ENCODE measurements at places on chromosomes 7 and 10. TPM values are rescaled to one million over a fixed set of nuclear protein-coding genes. Genes with fewer than 3 reads are reported as not detected.

The NPY4R2 gene
- 0.39 TPM for total RNA-seq

The STRIP2 gene
- total RNA-seq: 1.1 TPM

The ASZ1 gene
- not detected for total RNA-seq

The RBP3 gene
- not detected for total RNA-seq

The UNCX gene
- total RNA-seq: not detected

The ELFN1 gene
- total RNA-seq: 2.1 TPM

The USP54 gene
- total RNA-seq: 70.2 TPM

The SH2D4B gene
- total RNA-seq: not detected

The JAZF1 gene
- 7.7 TPM for total RNA-seq

The VAX1 gene
- total RNA-seq: not detected

The TMEM176A gene
- total RNA-seq: 7.2 TPM

The PLEKHS1 gene
- total RNA-seq: 0.38 TPM

The VGF gene
- 0.59 TPM for total RNA-seq

The BCCIP gene
- total RNA-seq: 33.1 TPM

The NEUROD6 gene
- total RNA-seq: not detected

The AZGP1 gene
- total RNA-seq: 630 TPM

The GPR26 gene
- not detected for total RNA-seq

The TAC1 gene
- 12.2 TPM for total RNA-seq

The ELN gene
- 30.7 TPM for total RNA-seq

The MYH16 gene
- total RNA-seq: not detected

The FASTK gene
- 79.7 TPM for total RNA-seq

The DMBT1 gene
- total RNA-seq: 0.15 TPM

The GHRHR gene
- 1.5 TPM for total RNA-seq

The CYP2C8 gene
- not detected for total RNA-seq

The HKDC1 gene
- not detected for total RNA-seq

The NUTM2A gene
- total RNA-seq: 2.3 TPM

The HABP2 gene
- total RNA-seq: 0.72 TPM

The SRI gene
- total RNA-seq: 50.6 TPM

The TEX47 gene
- total RNA-seq: not detected

The GPR146 gene
- 24.1 TPM for total RNA-seq

The FXYD4 gene
- total RNA-seq: not detected

The TMEM236 gene
- total RNA-seq: 0.11 TPM

The FFAR4 gene
- 0.36 TPM for total RNA-seq

The IFIT3 gene
- total RNA-seq: 2.0 TPM

The ACHE gene
- total RNA-seq: 0.81 TPM

The EBLN1 gene
- total RNA-seq: not detected

The CUZD1 gene
- 0.81 TPM for total RNA-seq

The CASP7 gene
- 37.8 TPM for total RNA-seq

The NME8 gene
- total RNA-seq: 2.0 TPM

The FAM241B gene
- total RNA-seq: 4.3 TPM

The SCART1 gene
- total RNA-seq: 1.2 TPM

The HPS1 gene
- 83.5 TPM for total RNA-seq

The SEMA4G gene
- total RNA-seq: 31.6 TPM

The ARMC3 gene
- total RNA-seq: 2.0 TPM

The GPC2 gene
- 45.4 TPM for total RNA-seq

The COPG2 gene
- 22.0 TPM for total RNA-seq

The SEMA3D gene
- 3.4 TPM for total RNA-seq

The KIAA1217 gene
- 109 TPM for total RNA-seq

The ASAH2 gene
- total RNA-seq: 4.4 TPM
